ENCODE measurements at places on chromosomes 5 and 9. TPM values are rescaled to one million over a fixed set of nuclear protein-coding genes. Genes with fewer than 3 reads are reported as not detected.
A peak's percentile ranks its signal among the peaks of the same experiment; 100 is the strongest.

The NAIP gene
- total RNA-seq, result 3.3 TPM

The IFNK gene
- not detected for total RNA-seq

The REEP2 gene
- 56.6 TPM for total RNA-seq

DNA sequence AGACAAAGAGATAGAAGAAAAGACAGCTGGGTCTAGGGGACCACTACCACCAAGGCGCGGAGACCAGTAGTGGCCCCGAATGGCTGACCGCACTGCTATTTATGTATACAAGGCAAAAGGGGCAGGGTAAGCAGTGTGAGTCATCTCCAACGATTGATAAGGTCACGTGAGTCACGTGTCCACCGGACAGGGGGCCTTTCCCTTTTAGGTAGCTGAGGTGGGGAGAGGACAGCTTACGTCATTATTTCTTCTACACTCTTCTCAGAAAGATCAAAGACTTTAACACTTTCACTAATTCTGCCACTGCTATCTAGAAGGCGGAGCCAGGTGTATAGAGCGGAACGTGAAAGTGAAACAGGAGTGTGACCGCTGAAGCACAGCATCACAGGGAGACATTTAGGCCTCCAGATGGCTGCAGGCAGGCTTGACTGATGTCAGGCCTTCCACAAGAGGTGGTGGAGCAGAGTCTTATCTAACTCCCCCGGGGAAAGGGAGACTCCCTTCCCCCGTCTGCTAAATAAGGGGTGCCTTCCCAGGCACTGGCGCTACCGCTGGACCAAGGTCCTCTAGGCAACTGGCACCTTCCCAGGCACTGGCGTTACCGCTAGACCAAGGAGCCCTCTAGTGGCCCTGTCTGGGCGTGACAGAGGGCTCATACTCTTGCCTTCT lies 6.1 kb upstream of the PRR16 start:
- H3K27me3 ChIP-seq, result peaks cover 3% of the 10 kb centered on the region
- H3K4me1 ChIP-seq, result peaks cover 3% of the 10 kb centered on the region
- H3K4me3 ChIP-seq, result no peak overlapping the region
- no peaks in the 10 kb centered on the region for H3K36me3 ChIP-seq
- peak; percentile 70 for DNase-seq

GRCh38 chr5:115069087-115069968 lies 100.4 kb downstream of the TRIM36 start:
- no peaks in the 10 kb centered on the region for H3K36me3 ChIP-seq
- H3K27ac ChIP-seq, result no peak overlapping the region
- no peaks in the 10 kb centered on the region for H3K27me3 ChIP-seq
- peak; percentile 70 for DNase-seq
- no peak overlapping the region for H3K4me3 ChIP-seq
- H3K4me1 ChIP-seq, result no peaks in the 10 kb centered on the region

DNA sequence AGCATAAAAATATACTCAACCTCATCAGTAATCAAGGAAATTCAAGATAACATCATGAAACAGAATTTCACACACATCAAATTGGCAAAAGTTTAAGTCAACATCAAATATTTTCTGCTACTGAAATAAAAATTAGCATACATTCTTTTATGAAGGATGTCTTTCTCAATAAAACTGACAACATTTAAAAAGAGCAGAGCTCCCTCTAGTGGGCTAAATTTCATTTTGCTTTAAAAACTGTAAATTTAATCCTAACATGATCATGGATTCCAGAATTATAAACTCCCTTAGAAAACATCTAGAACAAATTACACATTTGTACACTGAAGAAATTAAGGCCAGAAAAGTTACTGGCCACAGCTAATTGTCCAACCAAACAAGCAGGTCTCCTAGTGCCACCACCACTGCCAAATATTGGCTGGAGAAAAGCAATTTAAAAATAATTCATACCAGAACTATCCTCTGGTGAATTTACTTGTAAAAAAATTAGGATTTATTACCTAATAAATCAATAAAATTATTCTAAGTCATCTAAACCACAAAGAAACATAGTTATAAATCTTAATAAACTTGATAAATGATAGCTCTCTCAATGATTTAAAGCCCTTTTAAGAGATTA lies 31.2 kb downstream of the DEPDC1B start:
- no peaks in the 10 kb centered on the region for H3K27me3 ChIP-seq
- no peak overlapping the region for H3K4me3 ChIP-seq
- DNase-seq, result peak; percentile 32
- no peaks in the 10 kb centered on the region for H3K4me1 ChIP-seq

DNA sequence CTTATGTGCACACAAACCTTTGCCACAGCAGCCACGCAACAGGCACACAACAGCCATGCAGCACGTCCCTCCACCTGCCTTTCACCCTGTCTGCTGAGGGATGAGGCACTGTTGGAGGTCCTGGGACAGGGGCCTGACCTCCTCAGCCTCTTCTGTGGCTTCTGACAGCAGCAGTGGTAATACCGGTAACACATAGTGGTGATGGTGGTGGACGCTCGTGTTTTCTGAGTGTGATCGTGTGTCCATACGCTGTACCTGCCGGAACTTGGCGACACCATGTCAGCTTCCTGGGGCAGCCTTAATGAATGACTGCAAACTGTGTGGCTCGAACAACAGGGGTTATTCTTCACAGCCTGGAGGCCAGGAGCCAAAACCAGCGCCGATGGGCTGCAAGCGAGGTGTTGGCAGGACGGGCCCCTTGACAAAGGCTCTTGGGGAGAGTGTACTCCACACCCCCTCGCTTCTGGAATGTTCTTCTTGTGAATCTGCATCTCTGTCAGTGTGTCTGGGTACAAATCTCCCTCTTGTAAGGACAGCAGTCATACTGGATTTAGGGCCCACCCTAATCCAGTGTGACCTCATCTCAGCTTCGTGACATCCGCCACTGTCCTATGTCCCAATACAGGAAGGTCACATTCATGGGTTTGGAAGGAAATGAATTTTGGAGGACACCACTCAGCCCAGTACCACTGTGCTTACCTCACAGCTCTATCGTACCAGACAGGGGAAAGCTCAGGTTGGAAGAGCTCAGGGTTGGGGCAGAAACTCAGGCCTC lies 55.3 kb upstream of the EXOC3 start:
- H3K4me3 ChIP-seq, result no peak overlapping the region
- H3K36me3 ChIP-seq, result no peaks in the 10 kb centered on the region
- H3K27ac ChIP-seq, result no peak overlapping the region

DNA sequence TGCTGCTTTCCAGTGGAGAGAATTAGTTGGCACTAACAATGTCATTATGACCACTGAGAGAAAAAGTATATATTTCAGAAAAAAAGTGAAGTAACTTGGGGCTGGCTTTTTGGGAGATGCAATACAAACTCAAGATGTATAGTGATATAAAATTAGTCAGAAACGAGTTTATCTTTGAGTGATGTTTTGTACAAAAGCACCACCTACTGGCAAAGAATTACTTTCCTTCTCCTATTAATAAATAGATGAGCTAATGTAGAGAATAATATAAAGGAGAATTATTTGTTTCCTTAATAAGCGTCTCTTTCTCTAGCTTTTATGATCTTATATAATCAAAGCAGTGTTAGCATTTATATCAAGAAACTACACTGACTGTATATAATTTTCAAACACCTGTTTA lies 158.8 kb downstream of the MEF2C start:
- DNase-seq, result peak; percentile 44
- peaks cover 65% of the 10 kb centered on the region for H3K36me3 ChIP-seq
- no peak overlapping the region for H3K27ac ChIP-seq
- no peaks in the 10 kb centered on the region for H3K4me1 ChIP-seq

DNA sequence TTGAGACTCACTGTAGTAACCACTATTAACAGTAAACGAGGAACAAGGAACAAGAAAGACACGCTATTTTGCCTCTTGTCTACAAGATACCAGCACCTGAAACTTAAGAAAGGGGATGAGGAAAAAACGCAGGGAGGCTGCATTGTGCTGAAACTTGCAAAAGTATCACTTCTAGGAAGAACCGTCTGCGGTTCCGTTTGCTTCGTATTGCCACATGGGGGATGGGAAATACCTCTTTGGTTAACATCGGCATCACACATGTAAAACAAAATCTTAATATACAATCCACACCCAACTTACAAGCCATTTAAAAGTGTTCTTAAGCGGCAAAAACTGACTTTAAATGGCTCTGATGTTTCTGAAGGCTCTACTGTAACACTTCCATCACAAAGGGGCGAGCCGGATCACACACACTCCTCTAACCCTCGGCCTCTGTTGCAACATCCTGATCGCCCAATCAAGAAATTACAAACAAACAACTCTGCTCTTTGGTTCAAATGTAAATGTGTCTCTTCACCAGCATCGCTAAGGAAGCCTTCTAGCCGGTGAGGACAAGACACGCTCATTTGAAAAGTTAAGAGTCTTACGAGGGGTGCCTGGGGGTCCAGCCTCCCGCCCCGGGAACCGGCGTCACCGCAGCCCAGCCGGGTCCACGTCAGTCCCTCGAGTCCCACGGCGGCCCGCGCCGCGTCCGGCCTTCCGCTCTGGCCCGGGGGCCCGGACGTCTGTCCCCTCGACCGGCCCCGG lies 621 bp downstream of the SEC16A start:
- no peaks in the 10 kb centered on the region for H3K27me3 ChIP-seq
- peaks cover 11% of the 10 kb centered on the region for H3K4me1 ChIP-seq
- peak; percentile 21 for DNase-seq
- peak overlapping the region; percentile 92 for H3K4me3 ChIP-seq
- H3K27ac ChIP-seq, result peak overlapping the region; percentile 98
- H3K36me3 ChIP-seq, result peaks cover 2% of the 10 kb centered on the region

- DNase-seq, result no peak
- no peak overlapping the region for H3K4me3 ChIP-seq
- no peaks in the 10 kb centered on the region for H3K36me3 ChIP-seq
- no peak overlapping the region for H3K27ac ChIP-seq
- H3K4me1 ChIP-seq, result peaks cover 4% of the 10 kb centered on the region
Measured at GRCh38 chr5:1899201-1899600, 16.5 kb upstream of the IRX4 start.

The TLX3 gene
- total RNA-seq, result not detected

- peaks cover 5% of the 10 kb centered on the region for H3K27me3 ChIP-seq
- H3K4me3 ChIP-seq, result no peak overlapping the region
- H3K27ac ChIP-seq, result no peak overlapping the region
- no peak for DNase-seq
- H3K4me1 ChIP-seq, result no peaks in the 10 kb centered on the region
Measured at GRCh38 chr5:135869935-135870334, 25.7 kb downstream of the IL9 start.

GRCh38 chr5:150771034-150771795 lies 7.3 kb upstream of the SMIM3 start:
- H3K27ac ChIP-seq, result no peak overlapping the region
- peaks cover 11% of the 10 kb centered on the region for H3K4me1 ChIP-seq
- no peaks in the 10 kb centered on the region for H3K36me3 ChIP-seq

GRCh38 chr5:16144416-16144815 lies 35.2 kb downstream of the MARCHF11 start:
- no peak overlapping the region for H3K27ac ChIP-seq
- H3K4me1 ChIP-seq, result peaks cover 4% of the 10 kb centered on the region
- no peak for DNase-seq
- no peaks in the 10 kb centered on the region for H3K27me3 ChIP-seq
- no peak overlapping the region for H3K4me3 ChIP-seq
- H3K36me3 ChIP-seq, result no peaks in the 10 kb centered on the region

The EIF4E1B gene
- not detected for total RNA-seq

DNA sequence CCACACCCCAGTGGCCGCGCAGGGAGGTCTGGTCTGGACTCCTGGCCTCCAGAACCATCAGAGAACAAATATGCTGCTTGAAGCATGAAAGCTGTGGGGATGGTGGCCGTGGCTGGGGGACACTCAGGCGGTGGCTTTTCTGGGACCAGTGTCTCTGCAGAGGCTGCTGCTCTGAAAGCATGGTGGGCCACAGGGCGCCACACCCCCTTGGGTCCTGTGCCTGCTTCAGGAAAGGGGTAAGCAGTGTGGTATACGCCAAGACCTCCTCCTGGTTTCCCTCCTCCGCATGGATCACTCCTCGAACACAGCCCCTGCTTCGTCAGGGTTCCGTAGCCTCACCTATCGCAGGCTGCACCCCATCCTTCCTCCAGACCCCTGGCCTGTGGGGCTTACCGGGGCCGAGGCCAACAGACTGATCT lies 19.7 kb upstream of the TERT start:
- DNase-seq, result no peak
- no peaks in the 10 kb centered on the region for H3K4me1 ChIP-seq
- H3K4me3 ChIP-seq, result no peak overlapping the region
- no peak overlapping the region for H3K27ac ChIP-seq
- H3K36me3 ChIP-seq, result peaks cover 14% of the 10 kb centered on the region
- H3K27me3 ChIP-seq, result no peaks in the 10 kb centered on the region

The PCDHA1 gene
- total RNA-seq, result 0.25 TPM
